CD8-positive, alpha-beta memory T cell (primary cell): ENCODE measurements at places on chromosomes 7 and 10.
A peak's percentile ranks its signal among the peaks of the same experiment; 100 is the strongest.

DNA sequence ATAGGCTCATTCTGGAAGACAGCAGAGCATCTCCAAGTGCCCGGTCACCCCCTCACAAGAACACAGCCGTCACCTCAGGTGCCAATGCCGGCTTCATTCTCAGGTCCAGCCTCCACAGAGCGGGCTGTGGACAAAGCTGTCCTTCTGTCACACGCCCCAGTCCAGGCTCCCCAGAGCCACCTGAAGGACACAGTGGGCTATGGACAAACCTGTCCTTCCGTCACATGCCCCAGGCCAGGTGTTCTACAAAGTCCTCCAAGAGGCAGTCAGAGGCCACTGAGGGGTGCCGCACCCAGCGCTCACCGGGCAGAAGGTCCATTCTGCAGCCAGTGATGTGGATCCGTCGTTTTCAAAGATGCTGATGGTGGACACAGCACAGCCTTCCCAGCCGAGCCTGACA is 173.2 kb upstream of the PPP2R2D start:
- no peak for DNase-seq

- no peak for DNase-seq
Observed at GRCh38 chr7:111832174-111832573, 269.9 kb upstream of the IMMP2L start.

DNA sequence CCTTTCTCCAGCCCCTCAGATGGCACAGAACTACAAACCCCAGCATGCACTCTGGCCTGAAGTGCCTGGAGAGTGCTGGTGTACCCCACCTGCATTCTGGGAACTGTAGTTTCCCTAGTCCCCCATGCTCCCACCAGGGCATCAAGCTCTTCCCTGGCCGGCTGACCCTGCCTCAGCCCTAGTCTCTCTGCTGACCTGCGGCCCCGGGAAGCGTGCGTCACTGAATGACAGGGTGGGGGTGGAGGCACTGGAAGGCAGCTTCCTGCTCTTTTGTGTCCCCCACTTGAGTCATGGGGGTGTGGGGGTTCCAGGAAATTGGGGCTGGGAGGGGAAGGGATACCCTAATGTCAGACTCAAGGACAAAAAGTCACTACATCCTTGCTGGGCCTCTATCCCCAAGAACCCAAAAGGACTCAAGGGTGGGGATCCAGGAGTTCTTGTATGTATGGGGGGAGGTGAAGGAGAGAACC is 2.1 kb downstream of the NOS3 start:
- DNase-seq, result no peak

- DNase-seq, result peak; percentile 9
Observed at GRCh38 chr7:34823650-34824258, 165.7 kb downstream of the NPSR1 start.

- DNase-seq, result no peak
Observed at GRCh38 chr10:127925471-127926207, 18.7 kb downstream of the PTPRE start.

GRCh38 chr7:112905950-112906349 is 115.8 kb upstream of the TMEM168 start:
- DNase-seq, result no peak

DNA sequence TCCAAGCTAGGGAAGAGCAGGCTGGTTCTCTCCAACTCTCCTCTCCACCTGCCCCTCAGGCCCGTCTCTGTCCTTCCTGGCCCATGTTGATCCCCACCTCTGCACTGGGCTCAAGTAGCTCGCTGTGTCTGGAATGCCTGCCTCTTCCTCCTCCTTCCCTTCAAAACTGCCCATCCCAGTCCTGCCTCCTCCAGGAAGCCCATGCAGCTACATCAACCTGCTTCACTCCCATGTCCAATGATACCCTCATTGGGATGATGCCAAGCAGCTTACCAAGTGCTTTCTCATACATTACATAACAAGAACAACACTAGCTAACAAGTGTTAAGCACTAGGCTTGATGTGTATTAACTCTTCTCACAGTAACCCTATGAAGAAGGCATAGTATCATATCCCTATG is 8.2 kb downstream of the ASB10 start:
- no peak for DNase-seq

DNA sequence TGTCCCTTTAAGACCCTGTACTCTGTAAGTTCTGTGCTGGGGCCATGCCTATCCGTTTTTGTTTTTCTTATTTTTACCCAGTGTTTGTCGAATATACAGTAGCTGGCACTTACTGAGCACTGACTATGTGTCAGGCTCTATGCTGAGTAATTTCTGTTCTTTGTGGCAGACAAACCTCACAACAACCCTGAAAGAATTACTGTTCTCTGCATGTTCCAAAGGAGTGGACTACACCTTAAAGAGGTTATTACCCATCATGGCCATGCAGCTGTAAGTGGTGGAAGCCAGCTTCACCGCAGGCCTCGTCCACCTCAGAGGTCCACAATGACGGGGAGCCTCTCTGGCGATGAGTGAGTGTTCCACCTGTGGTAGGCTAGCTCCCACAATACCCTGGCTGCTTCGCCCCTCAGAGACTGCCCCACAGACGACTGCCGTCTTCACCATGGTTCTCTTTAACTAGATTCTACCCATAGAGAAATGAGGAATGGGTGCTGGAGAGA is 30.1 kb upstream of the RBM20 start:
- no peak for DNase-seq

DNA sequence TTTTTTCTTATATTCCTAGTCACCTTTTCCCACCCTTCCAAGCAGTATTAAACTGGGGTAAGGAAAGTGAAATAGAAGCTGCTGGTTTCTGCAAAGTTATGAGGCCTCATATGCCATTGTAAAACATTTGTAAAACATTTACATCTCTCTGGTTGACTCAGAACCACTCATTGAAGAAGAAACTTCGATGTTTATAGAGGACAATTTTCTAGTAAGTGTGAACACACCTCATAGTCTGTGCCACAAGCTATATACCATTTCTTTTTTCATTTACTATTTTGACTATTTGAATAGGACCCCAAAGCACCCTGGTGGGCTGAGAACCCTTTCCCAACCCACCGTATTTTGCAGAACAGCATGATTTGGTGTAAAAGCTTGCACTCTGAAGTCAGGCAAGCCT is 12.9 kb upstream of the ITGB1 start:
- no peak for DNase-seq

DNA sequence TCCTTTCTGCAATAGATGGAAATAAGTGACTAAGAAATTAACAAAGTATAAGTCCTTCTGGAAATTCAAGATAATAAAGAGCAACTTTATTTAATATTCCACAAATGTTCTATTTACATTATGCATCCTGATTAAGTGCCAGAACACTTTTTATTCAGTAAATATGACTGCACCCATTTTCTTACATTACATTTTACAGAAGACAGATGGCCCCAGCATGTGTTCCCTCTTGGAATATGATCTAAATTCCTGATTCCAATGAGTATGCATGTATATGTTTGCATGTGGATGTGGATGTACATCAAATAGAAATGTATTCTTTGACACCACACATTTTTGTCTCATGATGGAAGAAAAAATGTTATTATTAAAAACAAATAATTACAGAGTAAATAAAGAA is 628.7 kb upstream of the SEMA3D start:
- no peak for DNase-seq

GRCh38 chr10:77849039-77849664 is 77.4 kb downstream of the DLG5 start:
- no peak for DNase-seq

GRCh38 chr10:16732376-16732775 is 84.8 kb downstream of the RSU1 start:
- DNase-seq, result no peak

DNA sequence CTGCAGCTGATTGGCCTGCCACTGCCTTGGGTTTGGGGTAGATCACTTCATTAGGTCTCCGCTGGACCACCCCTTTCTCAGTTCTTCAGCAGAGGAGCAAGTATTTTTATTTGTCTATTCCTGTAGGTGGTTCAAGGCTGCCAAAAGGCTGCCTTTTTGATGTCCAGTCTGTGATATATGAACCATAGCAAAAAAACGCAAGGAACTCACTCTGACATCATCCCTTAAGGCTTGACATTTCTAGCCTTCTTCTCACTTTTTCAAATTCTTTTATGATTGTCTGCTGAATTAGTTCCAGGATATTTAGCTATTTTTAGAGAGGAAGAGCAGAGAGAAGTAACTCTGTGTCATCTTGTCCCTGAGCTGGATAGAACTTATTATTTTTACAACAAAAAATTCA is 269.2 kb downstream of the BAMBI start:
- no peak for DNase-seq

- no peak for DNase-seq
Observed at GRCh38 chr7:23276376-23276775, 22.8 kb upstream of the MALSU1 start.

- no peak for DNase-seq
Observed at GRCh38 chr10:118841881-118842605, 87.3 kb upstream of the CACUL1 start.

GRCh38 chr7:50595491-50596102 is 30.4 kb upstream of the DDC start:
- no peak for DNase-seq

- DNase-seq, result no peak
Observed at GRCh38 chr10:22742678-22743077, 28.3 kb upstream of the PIP4K2A start.

DNA sequence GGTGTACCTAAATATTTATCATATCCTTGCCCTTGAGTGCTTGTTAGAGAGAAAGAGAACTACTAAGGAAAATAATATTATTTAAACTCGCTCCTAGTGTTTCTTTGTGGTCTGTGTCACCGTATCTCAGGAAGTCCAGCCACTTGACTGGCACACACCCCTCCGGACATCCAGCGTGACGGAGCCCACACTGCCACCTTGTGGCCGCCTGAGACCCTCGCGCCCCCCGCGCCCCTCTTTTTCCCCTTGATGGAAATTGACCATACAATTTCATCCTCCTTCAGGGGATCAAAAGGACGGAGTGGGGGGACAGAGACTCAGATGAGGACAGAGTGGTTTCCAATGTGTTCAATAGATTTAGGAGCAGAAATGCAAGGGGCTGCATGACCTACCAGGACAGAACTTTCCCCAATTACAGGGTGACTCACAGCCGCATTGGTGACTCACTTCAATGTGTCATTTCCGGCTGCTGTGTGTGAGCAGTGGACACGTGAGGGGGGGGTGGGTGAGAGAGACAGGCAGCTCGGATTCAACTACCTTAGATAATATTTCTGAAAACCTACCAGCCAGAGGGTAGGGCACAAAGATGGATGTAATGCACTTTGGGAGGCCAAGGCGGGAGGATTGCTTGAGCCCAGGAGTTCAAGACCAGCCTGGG is 11.4 kb downstream of the SERPINE1 start:
- peak; percentile 90 for DNase-seq

DNA sequence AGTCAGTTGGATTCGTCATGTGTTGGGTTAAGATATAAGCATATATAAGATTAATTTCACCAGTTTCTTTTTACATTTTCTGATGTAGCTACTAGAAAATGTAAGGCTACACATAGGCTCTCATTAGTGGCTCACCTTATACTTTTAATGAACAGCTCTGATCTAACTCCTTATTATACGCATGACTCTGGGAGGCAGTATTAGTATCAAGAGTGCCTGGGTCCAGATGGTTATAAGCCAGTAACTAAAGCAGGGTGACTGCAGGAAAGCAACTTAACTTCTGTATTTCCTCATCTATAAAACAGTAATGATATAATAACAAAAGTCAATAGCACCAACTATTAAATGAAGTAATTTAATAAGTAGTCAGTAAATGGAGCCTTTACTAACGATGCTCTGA is 1.4 kb upstream of the ELMO1 start:
- DNase-seq, result no peak

- no peak for DNase-seq
Observed at GRCh38 chr10:1732564-1732996, 4.7 kb downstream of the ADARB2 start.
